ENCODE measurements at places on chromosomes 1 and 21. TPM values are rescaled to one million over a fixed set of nuclear protein-coding genes. Genes with fewer than 3 reads are reported as not detected.

Gene EDARADD
- polyA plus RNA-seq, result 0.91 TPM

- no peaks in the 10 kb centered on the region for H3K27me3 ChIP-seq
- no peak overlapping the region for H3K4me3 ChIP-seq
- H3K36me3 ChIP-seq, result no peaks in the 10 kb centered on the region
Observed at GRCh38 chr1:84206375-84206774, 62.3 kb downstream of the PRKACB start.

GRCh38 chr1:245485996-245486395, 331.2 kb downstream of the KIF26B start:
- H3K36me3 ChIP-seq, result no peaks in the 10 kb centered on the region
- H3K4me1 ChIP-seq, result no peaks in the 10 kb centered on the region
- no peak for DNase-seq

DNA sequence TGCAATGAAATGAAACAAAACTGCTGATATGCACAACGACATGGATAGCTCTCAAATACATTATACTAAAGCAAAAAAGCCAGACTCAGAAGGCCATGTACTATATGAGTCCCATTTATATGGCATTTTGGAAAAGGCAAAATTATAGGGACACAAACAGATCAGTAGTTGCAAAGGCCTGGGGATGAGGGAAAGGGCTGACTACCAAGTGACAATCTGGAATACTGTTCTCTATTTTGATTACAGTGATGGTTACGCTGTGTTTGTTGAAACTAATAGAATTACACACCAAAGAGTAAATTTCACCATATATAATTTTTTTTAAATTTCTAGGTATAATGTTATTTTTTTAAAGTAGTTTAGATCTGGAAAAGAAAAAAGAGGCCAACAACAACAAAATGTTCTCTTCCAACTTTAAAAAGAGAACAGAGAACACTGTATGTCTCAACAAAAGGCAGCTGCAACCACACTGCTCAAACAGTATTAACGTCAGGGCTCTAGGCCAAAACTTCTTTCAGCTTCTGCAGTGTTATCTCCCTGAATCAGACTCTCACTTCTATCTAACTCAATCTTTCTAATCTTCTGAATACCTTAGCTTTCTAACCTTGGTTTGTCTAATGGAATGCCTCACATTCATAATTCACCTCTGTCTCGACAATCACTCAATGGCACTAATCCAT, 75.8 kb downstream of the FOXJ3 start:
- DNase-seq, result no peak
- H3K27me3 ChIP-seq, result no peaks in the 10 kb centered on the region
- no peak overlapping the region for H3K27ac ChIP-seq

- DNase-seq, result no peak
- H3K27me3 ChIP-seq, result no peaks in the 10 kb centered on the region
- H3K36me3 ChIP-seq, result no peaks in the 10 kb centered on the region
- no peaks in the 10 kb centered on the region for H3K4me1 ChIP-seq
- no peak overlapping the region for H3K27ac ChIP-seq
Observed at GRCh38 chr1:103283371-103283770, 175.0 kb upstream of the COL11A1 start.

- H3K27ac ChIP-seq, result no peak overlapping the region
- no peaks in the 10 kb centered on the region for H3K27me3 ChIP-seq
- no peak for DNase-seq
- H3K4me1 ChIP-seq, result no peaks in the 10 kb centered on the region
- H3K36me3 ChIP-seq, result no peaks in the 10 kb centered on the region
Observed at GRCh38 chr1:241596633-241597032, 43.5 kb downstream of the CHML start.

- H3K27me3 ChIP-seq, result no peaks in the 10 kb centered on the region
- H3K4me3 ChIP-seq, result no peak overlapping the region
- H3K4me1 ChIP-seq, result peaks cover 7% of the 10 kb centered on the region
- H3K36me3 ChIP-seq, result no peaks in the 10 kb centered on the region
- no peak for DNase-seq
Observed at GRCh38 chr1:153396461-153396860, 5.6 kb upstream of the S100A8 start.

Gene CRP
- polyA plus RNA-seq, result 0.35 TPM

DNA sequence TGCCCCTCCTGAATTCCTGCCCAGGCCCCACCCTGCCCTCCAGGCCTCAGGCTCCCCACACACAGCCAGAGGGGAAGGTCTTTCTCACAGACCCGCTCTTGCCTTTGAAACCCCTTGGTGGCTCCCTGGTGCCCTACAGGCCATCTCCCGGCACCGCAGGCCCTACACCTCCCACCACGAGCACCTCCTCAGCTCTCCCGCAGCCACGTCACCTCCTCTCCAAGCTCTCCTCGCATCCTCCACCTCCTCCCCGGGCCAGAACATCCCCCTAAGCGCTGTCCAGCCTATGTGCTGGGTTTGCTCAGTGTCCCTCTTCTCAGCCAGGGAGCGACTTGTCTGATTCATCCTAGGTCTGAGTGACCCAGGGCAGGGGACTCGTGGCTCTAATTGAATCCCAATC, 66.4 kb downstream of the DMRTB1 start:
- no peak overlapping the region for H3K4me3 ChIP-seq
- H3K27ac ChIP-seq, result no peak overlapping the region
- H3K36me3 ChIP-seq, result no peaks in the 10 kb centered on the region
- no peaks in the 10 kb centered on the region for H3K27me3 ChIP-seq
- H3K4me1 ChIP-seq, result no peaks in the 10 kb centered on the region

DNA sequence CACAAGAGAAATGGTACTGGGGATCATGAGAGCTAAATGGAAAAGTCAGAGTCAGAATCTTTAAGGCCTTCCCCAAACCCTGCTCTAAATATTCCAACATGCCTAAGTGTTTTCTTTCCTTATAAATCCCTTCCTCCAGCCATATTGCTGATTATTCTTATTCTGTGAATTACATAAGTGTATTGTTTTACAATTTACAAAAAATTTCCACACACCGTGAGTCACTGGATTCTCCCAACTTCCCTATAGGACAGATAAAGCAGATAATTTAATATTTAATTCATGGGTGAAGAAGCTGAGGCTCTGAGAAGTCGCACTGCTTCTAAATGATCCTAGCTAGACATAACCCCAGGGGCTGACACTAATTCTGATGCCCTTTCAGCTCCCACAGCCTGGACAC, 243.3 kb upstream of the JUN start:
- no peak overlapping the region for H3K4me3 ChIP-seq
- H3K4me1 ChIP-seq, result peaks cover 11% of the 10 kb centered on the region
- no peaks in the 10 kb centered on the region for H3K36me3 ChIP-seq
- H3K27me3 ChIP-seq, result no peaks in the 10 kb centered on the region

Gene ANXA9
- polyA plus RNA-seq, result not detected

Gene COL11A1
- polyA plus RNA-seq, result not detected

- H3K27me3 ChIP-seq, result no peaks in the 10 kb centered on the region
- no peak for DNase-seq
- peaks cover 74% of the 10 kb centered on the region for H3K4me1 ChIP-seq
- H3K4me3 ChIP-seq, result no peak overlapping the region
- H3K27ac ChIP-seq, result no peak overlapping the region
- peaks cover 8% of the 10 kb centered on the region for H3K36me3 ChIP-seq
Observed at GRCh38 chr1:36253161-36253862, 29.1 kb downstream of the THRAP3 start.

GRCh38 chr21:37436174-37436573, 69.6 kb downstream of the DYRK1A start:
- H3K27me3 ChIP-seq, result no peaks in the 10 kb centered on the region
- no peak overlapping the region for H3K4me3 ChIP-seq
- H3K4me1 ChIP-seq, result peaks cover 74% of the 10 kb centered on the region
- H3K36me3 ChIP-seq, result no peaks in the 10 kb centered on the region
- peak overlapping the region; percentile 1 for H3K27ac ChIP-seq

Gene KRTAP11-1
- not detected for polyA plus RNA-seq

Gene ECM1
- 11.3 TPM for polyA plus RNA-seq

GRCh38 chr1:172978595-172978994, 72.1 kb downstream of the TNFSF18 start:
- no peaks in the 10 kb centered on the region for H3K4me1 ChIP-seq
- no peak overlapping the region for H3K27ac ChIP-seq
- no peak overlapping the region for H3K4me3 ChIP-seq
- H3K27me3 ChIP-seq, result no peaks in the 10 kb centered on the region
- no peaks in the 10 kb centered on the region for H3K36me3 ChIP-seq

- H3K27me3 ChIP-seq, result no peaks in the 10 kb centered on the region
- H3K4me1 ChIP-seq, result peaks cover 93% of the 10 kb centered on the region
- DNase-seq, result no peak
- H3K36me3 ChIP-seq, result peaks cover 47% of the 10 kb centered on the region
- peak overlapping the region; percentile 93 for H3K4me3 ChIP-seq
- peak overlapping the region; percentile 42 for H3K27ac ChIP-seq
Observed at GRCh38 chr1:226731257-226731893, 7.7 kb downstream of the ITPKB start.

All from heart left ventricle (tissue), 16 donors.